ENCODE measurements at places on chromosomes 5 and 9. TPM values are rescaled to one million over a fixed set of nuclear protein-coding genes. Genes with fewer than 3 reads are reported as not detected.

Gene NEUROG1
- not detected for total RNA-seq

Gene BARX1
- total RNA-seq = not detected

Gene SPATA9
- 0.51 TPM for total RNA-seq

Gene MYMK
- total RNA-seq = not detected

Gene PHYHD1
- 20.0 TPM for total RNA-seq

Gene VDAC1
- 281 TPM for total RNA-seq

Gene C9orf153
- total RNA-seq = 0.51 TPM

Measured in fibroblast of lung (primary cell).